ENCODE measurements at places on chromosomes 7 and 10. TPM values are rescaled to one million over a fixed set of nuclear protein-coding genes. Genes with fewer than 3 reads are reported as not detected.

The SLC26A3 gene
- 13.1 TPM for total RNA-seq

The CCL24 gene
- 0.99 TPM for total RNA-seq

GRCh38 chr10:63348245-63348850, 117.4 kb downstream of the JMJD1C start:
- H3K4me3 ChIP-seq = no peak overlapping the region
- DNase-seq = no peak
- no peaks in the 10 kb centered on the region for H3K36me3 ChIP-seq
- no peak overlapping the region for H3K27ac ChIP-seq

DNA sequence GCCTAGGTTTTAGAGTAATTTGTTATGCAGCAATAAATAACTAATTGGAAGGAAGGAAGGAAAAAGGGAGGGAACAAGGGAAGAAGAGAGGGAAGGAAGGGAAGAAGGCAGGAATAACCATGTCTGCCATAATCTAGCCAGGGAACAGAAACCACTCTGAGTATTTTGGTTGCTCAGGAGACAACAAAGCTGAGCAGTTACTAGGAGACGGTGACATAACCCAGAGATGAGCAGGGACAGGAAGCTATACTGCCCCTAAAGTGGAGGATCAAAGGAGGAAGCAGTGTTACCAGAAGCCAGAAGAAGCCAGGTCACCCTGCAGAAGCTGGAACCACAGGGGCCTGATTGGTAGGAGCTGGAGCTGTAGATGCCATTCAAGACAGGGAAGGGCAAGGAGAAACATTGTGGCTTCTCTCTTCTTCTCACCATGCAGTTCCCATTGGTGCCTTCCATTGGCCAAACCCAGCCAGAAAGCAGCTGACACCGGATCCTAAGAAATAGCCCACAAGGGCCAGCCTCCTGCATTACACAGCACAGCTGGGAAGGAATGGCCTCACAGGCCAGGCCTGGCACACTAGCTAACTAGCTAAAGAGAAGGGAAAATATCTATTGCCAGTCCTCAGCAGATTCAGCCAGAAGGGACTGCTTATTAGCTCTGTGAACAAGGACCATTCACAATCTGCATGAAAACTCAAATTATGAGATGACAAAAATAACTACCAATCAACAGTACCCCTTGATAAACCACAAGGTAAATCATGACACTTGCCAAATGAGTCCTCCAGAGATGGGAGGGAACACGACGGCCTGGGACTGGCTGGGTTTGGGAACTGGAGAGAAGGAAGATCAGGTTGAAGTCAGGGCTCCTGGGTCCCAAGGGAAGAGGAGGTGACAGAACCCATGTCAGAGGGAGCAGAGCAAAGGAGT, 184.5 kb upstream of the NFE2L3 start:
- H3K27ac ChIP-seq = no peak overlapping the region
- H3K36me3 ChIP-seq = no peaks in the 10 kb centered on the region
- no peak overlapping the region for H3K4me3 ChIP-seq
- no peaks in the 10 kb centered on the region for H3K4me1 ChIP-seq
- peaks cover 57% of the 10 kb centered on the region for H3K27me3 ChIP-seq
- DNase-seq = no peak

Data from esophagus muscularis mucosa (tissue), 4 donors.